ENCODE measurements at places on chromosomes 16 and 17. TPM values are rescaled to one million over a fixed set of nuclear protein-coding genes. Genes with fewer than 3 reads are reported as not detected.

- no peak for DNase-seq
These were observed 89.7 kb upstream of the CCL1 start for GRCh38 chr17:34452769-34453168.

- no peak for DNase-seq
These were observed 98.7 kb downstream of the C16orf95 start for GRCh38 chr16:87218281-87219055.

- DNase-seq, result no peak
These were observed 159.6 kb upstream of the MPHOSPH6 start for GRCh38 chr16:82329504-82330192.

DNA sequence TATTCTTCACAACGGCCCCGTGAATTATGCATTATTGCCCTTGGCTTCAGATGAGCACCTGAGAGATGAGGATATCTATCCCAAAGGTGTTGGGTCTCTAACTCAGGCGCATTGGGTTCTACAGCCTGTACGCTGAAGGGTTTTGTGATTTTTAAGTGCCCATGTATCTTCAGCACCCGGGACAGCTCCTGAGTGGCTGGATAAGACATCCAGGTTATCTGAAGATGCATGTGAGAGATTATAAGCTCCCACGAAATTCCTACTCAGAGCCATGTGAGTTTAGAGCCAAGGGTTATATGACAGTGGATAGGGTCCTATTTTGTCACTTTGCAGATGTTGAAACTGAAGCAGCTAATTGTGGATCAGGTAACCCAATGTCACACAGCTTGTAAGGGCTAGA, 612.3 kb upstream of the EEF2KMT start:
- DNase-seq, result peak; percentile 19

GRCh38 chr16:2471653-2472487, 773 bp downstream of the NTN3 start:
- peak; percentile 65 for DNase-seq

DNA sequence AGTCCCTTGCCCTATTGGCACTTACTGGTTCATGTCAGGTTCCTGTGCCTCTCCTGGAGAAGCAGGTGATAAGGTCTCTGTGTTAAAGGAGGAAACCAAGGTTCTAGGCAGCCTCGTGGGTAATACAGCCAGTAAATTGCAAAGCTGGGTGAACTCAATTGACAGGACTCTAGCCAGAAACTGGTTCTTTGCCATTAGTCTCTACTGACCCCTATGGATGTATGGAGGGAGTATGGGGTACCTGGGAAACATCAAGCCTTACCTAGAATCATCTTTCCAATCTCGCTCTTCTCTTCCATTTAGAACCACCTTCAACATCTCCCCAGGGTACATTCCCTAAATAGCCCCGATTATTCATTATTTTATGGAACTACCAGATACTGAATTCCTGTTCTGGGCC, 169.3 kb downstream of the CDH13 start:
- DNase-seq, result no peak

- no peak for DNase-seq
These were observed 64.4 kb downstream of the KSR1 start for GRCh38 chr17:27520491-27521185.

ANKFN1 gene
- total RNA-seq, result not detected

ACSM2A gene
- total RNA-seq, result not detected

GP1BA gene
- not detected for total RNA-seq

SMPD3 gene
- total RNA-seq, result 1.3 TPM

Data from H1 (cell line).